ENCODE measurements at places on chromosomes 13 and 19. TPM values are rescaled to one million over a fixed set of nuclear protein-coding genes. Genes with fewer than 3 reads are reported as not detected.

TFDP1 gene
- 35.4 TPM for total RNA-seq

GRCh38 chr13:90645582-90645981, 701.9 kb upstream of the MIR17HG start:
- no peak overlapping the region for H3K27ac ChIP-seq
- no peaks in the 10 kb centered on the region for H3K4me1 ChIP-seq
- no peaks in the 10 kb centered on the region for H3K27me3 ChIP-seq
- no peaks in the 10 kb centered on the region for H3K36me3 ChIP-seq
- no peak overlapping the region for H3K4me3 ChIP-seq

GRCh38 chr13:25097426-25097825, 1.5 kb downstream of the PABPC3 start:
- H3K27ac ChIP-seq, result no peak overlapping the region
- no peaks in the 10 kb centered on the region for H3K27me3 ChIP-seq
- no peak for DNase-seq
- no peaks in the 10 kb centered on the region for H3K36me3 ChIP-seq
- no peaks in the 10 kb centered on the region for H3K4me1 ChIP-seq

DNA sequence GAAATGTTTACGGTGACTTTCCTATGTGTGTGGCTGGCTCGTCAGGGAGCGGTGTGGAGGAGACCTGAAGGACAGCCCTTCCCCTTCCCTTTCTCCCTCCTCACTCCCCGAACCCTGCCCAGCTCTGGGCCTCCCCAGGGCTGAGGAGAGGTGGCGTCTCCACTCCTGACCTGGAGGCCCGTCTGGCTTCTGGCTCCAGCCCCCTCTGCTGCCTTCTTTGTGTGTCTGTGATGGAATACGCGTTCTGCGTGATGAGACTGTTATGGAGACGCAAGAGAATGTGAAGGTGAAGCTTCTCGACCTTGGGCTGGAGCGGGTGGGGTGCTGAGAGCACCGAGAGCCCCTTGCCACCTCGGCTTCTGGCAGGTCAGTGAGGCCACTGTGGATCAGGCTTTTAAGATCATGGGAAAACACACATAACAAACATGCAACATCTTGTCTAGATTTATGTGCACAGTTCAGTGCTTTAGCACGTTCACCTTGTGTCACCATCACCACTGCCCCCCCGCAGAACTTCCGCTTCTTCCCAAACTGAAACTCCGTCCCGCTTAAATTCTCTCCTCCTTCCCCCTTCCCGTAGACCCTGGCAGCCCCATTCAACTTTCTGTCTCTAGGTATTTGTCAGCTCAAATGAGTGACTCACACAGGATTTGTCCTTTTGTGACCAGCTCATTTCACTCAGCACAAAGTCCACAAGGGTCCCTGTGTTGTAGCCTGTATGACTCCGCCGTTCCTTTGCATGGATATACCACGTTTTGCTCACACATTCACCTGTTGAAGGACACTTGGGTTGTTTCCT, 24.7 kb downstream of the ATP11A start:
- no peaks in the 10 kb centered on the region for H3K27me3 ChIP-seq
- peaks cover 19% of the 10 kb centered on the region for H3K4me1 ChIP-seq
- H3K36me3 ChIP-seq, result no peaks in the 10 kb centered on the region
- H3K4me3 ChIP-seq, result no peak overlapping the region

- no peak for DNase-seq
- H3K4me3 ChIP-seq, result no peak overlapping the region
- no peaks in the 10 kb centered on the region for H3K4me1 ChIP-seq
- no peaks in the 10 kb centered on the region for H3K36me3 ChIP-seq
Measured at GRCh38 chr13:34064456-34065205, 246.7 kb downstream of the RFC3 start.

Data from gastrocnemius medialis (tissue), 4 donors.